ENCODE measurements at places on chromosomes 3 and 15.

GRCh38 chr3:180989291-180990163 is at the start of gene DNAJC19:
DNAJC19 (minus strand) TSS chr3:180989736; CDS start chr3:180989602, 134 bp downstream.
- DNase-seq: peak; percentile 89

GRCh38 chr3:133117342-133117741 is 79.2 kb downstream of the TMEM108 start:
- DNase-seq: no peak

GRCh38 chr3:71972031-71972430 is 187.1 kb upstream of the PROK2 start:
- DNase-seq: no peak

DNA sequence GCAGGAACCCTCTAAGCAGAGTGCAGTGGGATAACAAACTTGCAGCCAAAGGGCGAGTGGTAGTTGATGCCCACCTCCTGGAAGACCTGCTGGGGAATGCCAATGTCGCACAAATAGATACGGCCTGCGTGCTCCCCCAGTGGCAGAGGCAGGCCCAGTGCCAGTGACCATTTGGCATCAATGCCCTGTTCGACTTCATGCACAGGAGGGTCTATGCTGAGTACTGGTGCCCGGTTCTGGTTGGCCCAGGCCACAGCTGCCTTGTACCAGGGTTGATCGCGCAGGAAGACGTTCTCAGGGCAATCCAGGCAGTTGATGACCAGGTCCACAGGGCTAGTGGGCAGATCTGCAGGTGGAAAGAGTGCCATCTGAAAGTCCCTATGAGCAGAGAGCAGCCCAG is 17.0 kb downstream of the CLK3 start:
- DNase-seq: no peak

DNA sequence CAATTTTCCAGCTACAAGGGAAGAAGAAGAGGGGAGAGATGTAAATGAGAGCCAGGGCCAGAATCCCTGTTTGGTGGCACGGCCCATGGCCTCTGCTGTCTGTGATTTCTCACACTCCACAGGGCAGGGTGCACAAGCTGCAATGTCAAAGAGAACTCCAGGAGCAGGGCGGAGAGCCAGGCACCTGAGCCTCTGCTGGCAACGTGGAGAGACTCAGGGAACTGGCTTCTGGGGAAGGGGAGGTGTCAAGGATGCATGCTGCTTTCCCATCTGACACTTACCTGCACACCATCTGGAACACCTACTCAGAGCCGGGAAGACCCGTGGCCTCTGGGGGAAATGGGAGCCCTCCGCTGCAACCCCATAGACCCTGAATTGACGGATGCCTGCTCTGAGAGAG is 507.5 kb upstream of the NR2F2 start:
- no peak for DNase-seq

- no peak for DNase-seq
These were observed 339.7 kb upstream of the NR2F2 start for GRCh38 chr15:95990833-95991232.

GRCh38 chr3:35184775-35185174 is 454.6 kb upstream of the ARPP21 start:
- no peak for DNase-seq

DNA sequence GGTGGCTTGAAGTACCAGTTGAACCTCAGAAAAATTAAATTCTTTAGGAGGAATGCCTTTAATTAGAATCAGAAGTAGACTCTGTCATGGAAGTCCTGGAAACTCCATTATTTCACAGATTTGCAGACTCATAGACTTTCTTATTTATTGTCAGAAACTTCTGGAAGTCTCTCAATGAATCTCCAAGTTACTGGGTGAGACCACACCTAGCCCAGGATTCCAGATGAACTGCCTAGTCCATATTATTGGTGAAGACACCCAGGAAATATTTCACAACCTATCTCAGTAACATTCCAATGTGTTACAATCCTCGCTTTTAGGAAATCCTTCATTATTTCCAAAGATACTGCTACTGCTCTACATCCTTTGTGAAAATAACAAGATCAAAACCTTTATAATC is 6.5 kb upstream of the THBS1 start:
- DNase-seq: no peak

- no peak for DNase-seq
These were observed 40.2 kb downstream of the CMTM8 start for GRCh38 chr3:32278714-32279113.

DNA sequence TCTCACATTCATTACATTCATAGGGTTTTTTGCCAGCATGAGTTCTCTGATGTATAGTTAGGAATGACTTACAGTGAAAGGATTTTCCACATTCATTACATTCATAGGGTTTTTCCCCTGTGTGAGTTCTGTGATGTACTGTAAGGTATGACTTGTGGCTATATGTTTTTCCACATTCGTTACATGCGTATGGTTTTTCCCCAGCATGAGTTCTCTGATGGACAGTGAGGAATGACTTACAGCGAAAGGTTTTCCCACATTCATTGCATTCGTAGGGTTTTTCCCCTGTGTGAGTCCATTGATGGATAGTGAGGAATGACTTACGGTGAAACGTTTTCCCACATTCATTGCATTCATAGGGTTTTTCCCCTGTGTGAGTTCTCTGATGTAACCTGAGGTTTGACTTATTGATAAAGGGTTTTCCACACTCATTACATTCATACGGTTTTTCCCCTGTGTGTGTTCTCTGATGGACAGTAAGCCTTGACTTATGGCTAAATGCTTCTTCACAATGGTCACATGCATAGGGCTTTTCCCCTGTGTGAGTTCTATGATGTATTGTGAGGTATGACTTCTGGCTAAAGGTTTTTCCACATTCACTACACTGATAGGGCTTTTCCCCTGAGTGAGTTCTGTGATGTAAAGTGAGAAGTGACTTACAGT is 47.4 kb downstream of the ZNF717 start:
- DNase-seq: no peak
